ENCODE measurements at places on chromosomes 4 and X.

GRCh38 chr4:125398263-125399002 is 83.7 kb downstream of the FAT4 start:
- DNase-seq, result no peak

DNA sequence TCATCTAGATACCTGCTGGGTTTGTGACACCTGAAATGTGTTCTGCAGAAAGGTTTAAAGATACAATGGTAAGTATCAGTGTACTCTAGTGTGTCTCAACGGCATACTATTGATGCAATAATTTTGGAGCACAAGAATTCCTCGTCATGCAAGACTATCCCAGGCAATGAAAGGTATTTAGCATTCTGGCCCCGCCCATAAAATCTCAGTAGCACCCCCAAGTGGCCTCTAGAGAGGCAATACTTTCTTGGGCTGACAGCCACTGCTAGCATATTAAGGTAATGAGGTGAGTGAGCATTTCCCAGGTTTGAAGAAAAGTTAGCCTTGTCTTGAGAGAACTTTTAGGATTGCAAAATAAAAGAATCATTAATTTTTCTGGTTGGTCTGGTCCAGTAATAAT is 24.0 kb downstream of the TAB3 start:
- DNase-seq, result no peak

DNA sequence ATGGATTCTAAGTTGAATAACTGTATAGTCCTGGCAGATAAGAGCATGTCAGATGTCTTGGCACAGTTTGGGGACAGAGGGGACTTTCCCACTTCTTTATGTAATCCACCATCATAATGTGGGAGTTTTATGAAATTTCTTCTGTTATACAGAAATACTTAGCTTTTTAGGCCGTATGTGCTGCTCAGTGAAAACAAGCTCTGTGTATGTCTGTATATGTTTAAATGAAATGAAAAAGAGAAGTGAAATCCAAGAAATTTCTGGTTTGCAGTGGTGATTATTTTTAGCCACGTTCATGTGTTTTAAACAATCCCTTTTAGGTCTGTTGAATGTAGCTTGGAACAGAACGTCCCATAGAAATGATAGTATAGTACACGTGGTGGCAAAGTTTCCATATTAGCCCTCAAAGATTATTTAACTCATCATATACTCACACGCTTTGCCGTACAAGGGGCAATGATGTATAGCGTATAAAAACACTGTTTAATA is 41.0 kb downstream of the GAB1 start:
- DNase-seq, result no peak

DNA sequence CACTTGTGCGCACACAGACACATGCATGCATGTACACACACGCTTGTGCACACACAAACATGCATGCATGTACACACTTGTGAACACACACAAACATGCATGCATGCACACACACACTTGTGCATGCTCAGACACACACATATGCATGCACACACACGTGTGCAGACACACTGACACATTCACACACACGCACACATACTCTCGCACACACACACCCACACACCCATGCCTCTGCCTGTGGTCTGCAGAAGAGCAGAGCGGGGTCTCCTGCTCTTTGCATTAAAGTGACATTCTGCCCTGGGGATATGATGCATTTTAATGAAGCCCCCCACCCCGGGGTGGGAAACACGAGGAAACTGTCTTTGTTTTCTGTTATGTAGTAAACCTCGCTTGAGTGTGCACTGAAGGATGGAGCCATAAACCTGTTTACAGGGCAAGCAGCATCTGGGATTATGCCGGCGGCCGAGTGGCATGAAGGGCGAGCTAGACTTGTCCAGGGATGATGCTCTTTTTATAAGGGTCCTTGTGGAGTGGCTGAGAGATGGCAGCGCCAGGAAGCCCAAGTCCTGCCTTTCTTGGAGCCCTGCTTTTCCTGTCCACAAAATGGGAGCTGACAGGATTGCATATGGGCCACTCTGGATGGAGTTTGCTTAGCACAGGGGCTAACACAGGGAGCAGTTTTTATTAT is 17.8 kb downstream of the PSAPL1 start:
- DNase-seq, result no peak

DNA sequence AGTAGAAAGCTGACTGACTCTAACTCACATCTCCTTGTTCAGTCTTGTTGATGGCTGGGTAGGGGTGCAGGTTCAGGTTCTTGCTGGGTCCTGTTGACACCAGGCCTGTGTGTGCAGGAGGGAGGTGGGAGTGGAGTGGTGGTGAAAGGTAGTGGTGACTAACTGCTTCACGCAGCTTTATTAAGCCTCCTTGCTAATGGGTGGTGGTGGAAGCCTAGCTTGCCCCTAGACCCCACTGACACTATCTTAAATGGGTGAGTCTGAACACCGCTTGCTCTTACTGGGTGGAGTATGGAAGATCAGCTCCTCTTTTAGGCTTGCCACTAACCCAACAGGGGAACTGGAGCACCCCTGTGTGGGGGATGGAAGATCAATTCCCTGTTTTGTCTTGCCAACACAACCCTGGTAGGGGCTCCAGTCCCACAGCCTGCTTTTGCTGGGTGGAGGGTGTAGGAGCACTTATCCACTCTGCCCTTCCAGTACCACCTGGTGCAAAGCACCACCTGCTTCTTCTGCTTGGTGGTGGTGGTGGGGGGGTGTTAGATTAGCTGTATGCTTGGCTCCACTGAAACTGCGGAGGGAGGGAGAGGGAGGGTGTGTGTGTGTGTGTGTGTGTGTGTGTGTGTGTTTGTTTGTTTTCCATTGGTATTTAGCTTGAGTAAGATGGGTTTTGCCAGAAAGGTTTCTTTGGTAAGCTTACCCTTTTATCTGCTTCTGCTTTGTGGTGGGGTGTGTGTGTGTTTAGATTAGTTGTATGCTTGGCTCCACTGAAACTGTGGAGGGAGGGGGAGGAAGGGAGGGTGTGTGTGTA is 25.6 kb downstream of the KDM6A start:
- DNase-seq, result no peak

- no peak for DNase-seq
Observed at GRCh38 chr4:10180927-10181744, 64.5 kb upstream of the WDR1 start.

- no peak for DNase-seq
Observed at GRCh38 chr4:8547108-8547911, 32.9 kb upstream of the GPR78 start.

DNA sequence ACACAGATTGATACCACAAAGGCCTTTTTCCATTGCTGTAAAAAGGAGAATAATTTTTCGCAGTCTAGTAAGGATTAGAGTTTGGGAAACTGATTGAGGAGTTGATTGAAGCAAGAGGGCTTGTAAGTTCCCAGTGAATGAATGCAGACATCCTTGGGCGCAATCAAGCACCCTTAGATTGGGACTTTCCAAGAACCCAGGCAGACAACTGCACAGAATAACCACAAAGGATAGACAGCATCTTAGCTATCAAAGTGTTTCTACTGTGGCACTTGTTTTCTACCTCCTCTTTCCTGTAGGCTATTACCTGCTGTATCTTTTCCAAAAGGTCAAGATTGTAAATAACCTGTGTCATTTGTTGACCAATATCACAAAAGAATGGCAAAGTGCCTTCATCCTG is 2.6 kb downstream of the COX18 start:
- no peak for DNase-seq

GRCh38 chr4:13483136-13483767 is 888 bp downstream of the RAB28 start:
- DNase-seq, result no peak

- no peak for DNase-seq
Observed at GRCh38 chrX:150870487-150871340, 27.8 kb downstream of the CD99L2 start.

GRCh38 chr4:153750197-153750817 is 9.5 kb downstream of the RNF175 start:
- peak; percentile 13 for DNase-seq

Measured in stimulated activated CD8-positive, alpha-beta memory T cell treated with anti-CD3 and anti-CD28 coated beads, Interleukin-12 subunit alpha, Interleukin-12 subunit beta, amount 100 ng/mL, for 4 hours (primary cell).